ENCODE measurements at places on chromosomes 5 and 9. TPM values are rescaled to one million over a fixed set of nuclear protein-coding genes. Genes with fewer than 3 reads are reported as not detected.

- DNase-seq = no peak
Measured at GRCh38 chr5:53333160-53333559, 147.3 kb upstream of the FST start.

DNA sequence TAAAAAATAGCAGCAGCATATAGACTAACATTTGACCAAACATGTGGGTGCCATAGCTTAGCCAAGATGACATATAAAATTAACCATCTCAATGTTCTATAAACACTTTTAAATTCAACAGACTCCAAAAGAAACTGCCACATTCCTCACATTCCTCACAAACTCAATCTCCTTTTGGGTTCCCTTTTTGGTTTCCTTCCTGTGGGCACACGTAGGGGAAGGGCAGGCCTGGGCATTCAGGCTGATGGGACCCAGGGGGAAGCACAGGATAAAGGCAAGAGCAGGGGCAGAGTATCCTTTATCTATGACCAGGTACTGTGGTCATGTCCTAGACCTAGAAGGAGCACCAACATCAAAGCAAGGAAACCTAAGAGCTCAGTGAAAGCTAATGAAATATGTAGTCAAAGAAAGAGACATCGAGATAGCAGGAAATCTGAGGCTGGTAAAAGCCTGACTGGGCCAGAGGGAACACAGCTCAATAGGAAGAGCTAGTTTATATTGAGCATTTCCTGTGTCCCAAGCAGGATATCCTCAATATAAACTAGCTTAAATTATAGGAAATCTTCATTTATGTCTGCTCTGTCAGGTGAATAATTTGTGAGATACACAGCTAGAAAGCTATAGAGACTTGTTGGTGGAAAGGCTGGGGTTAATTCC lies 13.6 kb upstream of the ERAP1 start:
- peak; percentile 52 for DNase-seq

GRCh38 chr5:23352446-23352845 lies 155.0 kb upstream of the PRDM9 start:
- peak; percentile 74 for DNase-seq

GRCh38 chr5:66494437-66494836 lies 101.8 kb upstream of the MAST4 start:
- peak; percentile 79 for DNase-seq

DNA sequence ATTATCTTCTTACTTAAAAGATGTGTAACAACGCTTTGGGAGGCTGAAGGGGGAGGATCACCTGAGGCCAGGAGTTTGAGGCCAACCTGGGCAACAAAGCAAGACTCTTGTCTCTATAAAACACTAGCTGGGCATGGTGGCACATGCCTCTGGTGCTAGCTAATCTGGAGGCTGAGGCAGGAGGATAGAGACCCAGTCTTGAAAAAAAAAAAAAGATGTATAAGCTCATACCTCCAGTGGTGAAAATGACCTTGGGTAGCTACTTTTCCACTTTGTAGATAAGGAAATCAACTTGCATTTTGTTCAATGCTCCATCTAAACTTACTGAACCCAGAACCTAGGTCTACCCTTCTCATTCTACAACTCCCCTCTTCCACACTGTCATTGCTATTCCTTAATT lies 16.6 kb downstream of the ARRDC3 start:
- DNase-seq = no peak

- no peak for DNase-seq
Measured at GRCh38 chr9:2261421-2262103, 246.4 kb downstream of the SMARCA2 start.

- DNase-seq = peak; percentile 19
Measured at GRCh38 chr5:157447201-157447637, 12.8 kb upstream of the NIPAL4 start.

DNA sequence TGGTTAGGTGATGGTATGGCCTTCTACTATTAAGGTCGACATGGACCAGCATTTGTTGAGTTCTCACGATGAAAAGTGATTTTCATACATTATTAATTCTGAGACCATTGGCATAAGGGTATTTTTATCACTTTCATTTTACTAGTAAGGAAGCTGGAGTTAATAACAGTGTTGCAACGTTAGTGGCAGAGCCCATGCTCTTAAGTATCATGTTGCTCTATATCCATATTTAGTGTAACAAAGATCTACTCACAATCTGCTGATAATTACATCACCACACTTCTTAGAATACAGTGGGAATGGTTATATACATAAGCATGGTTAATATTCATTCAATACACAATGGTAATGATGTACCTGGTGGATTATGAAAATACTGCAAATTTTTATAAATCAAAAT lies 81.9 kb downstream of the PRR16 start:
- DNase-seq = no peak

DNA sequence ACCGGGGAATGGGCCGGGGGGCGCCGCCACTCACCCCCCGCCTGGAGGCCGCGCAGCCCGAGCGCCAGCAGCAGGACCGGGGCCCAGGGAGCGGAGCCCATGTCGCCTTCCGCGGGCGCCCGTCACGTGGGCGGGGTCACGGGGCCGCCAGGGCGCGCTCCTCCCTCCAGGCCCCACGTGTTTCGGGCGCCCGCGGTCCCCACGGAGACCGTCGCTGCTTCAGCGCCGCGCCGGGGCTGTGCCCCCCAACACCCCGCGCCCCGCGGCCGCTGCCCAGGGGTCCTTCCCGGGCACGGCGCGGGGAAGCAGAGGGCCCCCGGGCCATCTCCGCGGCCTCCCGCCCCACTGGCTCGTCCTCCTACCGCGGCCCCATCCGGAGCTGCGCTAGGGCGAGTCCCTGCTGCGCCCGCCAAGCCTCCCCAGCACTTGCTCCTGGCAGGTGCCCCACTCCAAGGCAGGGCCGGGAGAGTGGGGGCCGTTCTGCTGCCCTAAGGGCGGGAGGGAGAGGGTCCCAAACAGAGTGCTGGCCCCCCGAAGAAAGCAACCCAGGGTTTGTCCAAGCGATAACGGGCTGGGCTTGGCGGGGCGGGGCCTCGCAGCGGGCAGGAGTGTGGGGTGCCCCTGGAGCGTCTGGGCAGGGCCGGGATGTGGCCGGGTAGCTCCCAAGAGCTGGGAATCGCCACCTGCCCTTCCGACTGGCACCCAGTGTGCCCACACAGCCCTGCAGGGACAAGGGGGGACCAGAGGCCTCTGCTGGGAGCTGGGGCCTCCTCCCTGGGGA lies at the start of gene DPP7:
Gene DPP7, minus strand, starts transcription at position 121 of the 781 bp plus-strand sequence. Its CDS starts 20 bp downstream, at position 101.
- DNase-seq = peak; percentile 45

CDC25C gene
- 29.9 TPM for total RNA-seq

SPINK5 gene
- total RNA-seq = 4.5 TPM

FOXD4L5 gene
- not detected for total RNA-seq

GABRP gene
- 3.0 TPM for total RNA-seq

AGPAT2 gene
- total RNA-seq = 33.3 TPM

Measured in GM23338 (cell line).